ENCODE measurements at places on chromosomes 11 and 22.

GRCh38 chr22:17633998-17634323, 4.6 kb upstream of the BCL2L13 start:
- no peak for DNase-seq

- no peak for DNase-seq
Observed at GRCh38 chr11:104246590-104246989, 82.6 kb upstream of the PDGFD start.

- DNase-seq, result no peak
Observed at GRCh38 chr11:76064192-76064591, 142.1 kb downstream of the WNT11 start.

DNA sequence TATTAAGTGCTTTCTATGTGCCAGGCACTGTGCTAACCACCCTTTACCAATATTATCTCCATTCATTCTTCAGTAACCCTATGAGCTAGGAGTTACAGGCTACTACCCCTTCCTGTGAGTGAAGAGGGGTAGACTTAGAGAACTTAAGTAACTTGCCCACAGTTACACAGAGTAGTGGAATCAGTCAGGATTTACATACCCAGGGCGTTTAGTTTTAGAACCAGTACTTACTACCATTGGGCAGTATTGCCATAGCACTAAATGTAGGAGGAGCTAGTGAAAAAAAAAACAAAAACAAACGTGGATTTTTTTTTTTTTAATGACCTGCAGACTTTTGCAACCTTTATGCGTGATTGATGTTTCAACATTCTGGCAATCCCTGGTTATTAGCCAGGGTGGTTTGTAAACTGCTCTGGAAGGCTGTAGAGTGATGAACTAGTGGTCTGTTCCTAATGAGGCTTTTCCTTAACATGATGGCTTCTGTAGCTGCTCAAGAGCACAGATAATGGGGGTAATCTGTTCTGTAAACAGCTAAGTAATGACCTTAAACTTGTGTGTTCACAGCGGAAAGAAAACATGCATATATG, 11.4 kb downstream of the TBCEL start:
- no peak for DNase-seq

Measured in epithelial cell of esophagus (primary cell).